Gastroesophageal sphincter (tissue), 4 donors: ENCODE measurements at places on chromosomes 11 and 22. TPM values are rescaled to one million over a fixed set of nuclear protein-coding genes. Genes with fewer than 3 reads are reported as not detected.

GRCh38 chr11:45754261-45754709 lies 50.7 kb upstream of the SLC35C1 start:
- ATAC-seq = no peak

DNA sequence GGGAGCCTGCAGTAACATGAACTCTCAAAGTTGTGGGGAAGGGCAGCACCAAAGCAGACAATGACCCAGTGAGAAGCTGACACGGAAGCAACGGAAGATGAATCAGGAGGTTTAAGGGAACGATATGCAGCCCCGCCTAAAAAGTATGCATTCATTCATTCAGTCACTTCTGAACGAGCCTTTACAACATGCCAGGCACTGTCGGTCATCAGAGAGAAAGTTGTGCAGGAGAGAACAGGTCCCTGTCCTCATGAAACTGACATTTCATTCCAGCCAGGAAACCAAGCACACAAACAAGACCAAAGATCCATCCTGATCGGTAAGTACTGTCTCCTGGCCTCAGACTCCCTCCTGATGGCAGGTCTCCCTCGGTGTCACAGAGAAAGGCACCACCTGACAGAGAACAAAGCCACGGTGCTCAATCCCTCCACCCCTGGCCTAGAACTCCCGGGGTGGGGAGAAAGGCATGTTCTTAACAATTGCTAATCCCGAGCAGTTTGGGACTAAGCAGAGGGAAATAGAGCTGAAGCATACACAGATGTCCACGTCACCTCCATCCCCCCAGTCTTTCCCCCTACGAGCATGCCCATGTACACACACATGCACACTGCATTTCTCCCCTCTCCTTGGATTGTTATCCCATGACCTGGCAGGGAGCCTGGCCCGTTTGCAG lies 49.3 kb downstream of the LRFN4 start:
- ATAC-seq = no peak

The KLHL35 gene
- not detected for total RNA-seq

GRCh38 chr22:42179616-42180015 lies 49.0 kb upstream of the CYP2D6 start:
- no peak for ATAC-seq

DNA sequence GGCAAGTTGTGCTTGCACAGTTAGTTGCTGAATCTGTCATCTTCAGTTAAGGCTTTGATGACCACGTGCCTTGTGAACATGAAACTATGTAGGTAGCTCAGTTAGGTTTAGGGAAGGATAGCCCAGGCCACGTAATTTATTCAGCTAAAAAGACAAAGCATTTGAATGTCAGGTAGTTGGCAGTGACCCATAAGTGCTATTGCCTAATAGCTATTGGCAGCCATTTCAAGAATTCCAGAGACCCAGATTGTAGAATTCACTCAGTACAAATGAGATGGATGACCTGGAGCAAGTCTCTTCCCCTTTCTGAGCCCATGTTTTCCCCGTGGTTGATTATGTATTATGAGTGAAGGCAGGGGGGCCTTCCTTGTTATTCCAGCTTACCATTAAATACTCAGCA lies 265.3 kb upstream of the ANO5 start:
- no peak for ATAC-seq

The ART1 gene
- total RNA-seq = not detected

GRCh38 chr11:101661559-101661958 lies 77.8 kb upstream of the TRPC6 start:
- ATAC-seq = no peak

The GPHA2 gene
- not detected for total RNA-seq

GRCh38 chr22:39721206-39722031 lies 150.9 kb downstream of the CACNA1I start:
- ATAC-seq = no peak

- no peak for ATAC-seq
Observed at GRCh38 chr11:19805376-19805775, 92.7 kb downstream of the NAV2 start.

DNA sequence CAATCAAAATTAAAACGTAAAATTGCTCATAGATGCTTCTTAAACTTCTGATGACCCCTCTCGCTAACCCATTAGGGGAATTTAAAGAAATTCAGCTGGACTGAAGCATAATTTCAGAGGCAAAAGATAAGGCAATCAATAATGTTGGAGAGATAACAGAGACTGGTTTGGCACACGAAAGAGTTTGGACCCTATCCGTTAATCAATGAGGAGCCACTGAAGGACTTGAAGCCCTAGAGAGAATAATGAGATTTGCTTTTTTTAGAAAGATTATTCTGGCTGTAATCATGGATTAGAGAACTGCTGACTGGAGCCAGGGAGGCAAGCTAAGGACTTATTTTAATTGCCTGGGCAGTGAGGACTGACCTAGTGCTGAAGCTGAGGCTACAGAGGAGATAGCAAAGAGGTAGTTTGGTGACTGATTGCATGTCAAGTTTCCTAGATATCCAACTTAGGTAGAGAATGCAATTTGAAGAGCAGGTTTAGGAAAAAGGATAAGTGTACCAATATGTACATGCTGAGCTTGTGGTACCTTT lies 11.9 kb upstream of the ARHGAP42 start:
- no peak for ATAC-seq

The TRPC6 gene
- 59.6 TPM for total RNA-seq

DNA sequence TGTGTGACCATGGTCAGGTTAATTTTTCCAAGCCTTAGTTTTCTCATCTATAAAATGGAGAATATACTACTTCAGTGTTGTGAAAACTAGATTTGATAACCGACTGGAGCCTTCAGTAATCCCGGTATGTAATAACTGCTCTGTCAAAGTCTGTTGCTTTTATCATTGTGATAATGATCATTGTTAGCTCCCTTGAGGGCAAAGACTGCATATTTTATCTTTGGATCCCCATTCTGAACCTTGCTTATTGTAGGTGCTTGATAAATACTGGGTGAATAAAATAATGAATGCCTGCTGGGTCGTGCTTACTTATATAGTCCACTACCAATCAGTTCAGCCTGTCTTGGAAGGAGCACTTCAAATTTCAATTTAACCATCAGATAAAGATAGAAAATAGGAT lies 105.3 kb downstream of the ARFGAP2 start:
- no peak for ATAC-seq

The YIF1A gene
- total RNA-seq = 67.3 TPM

- no peak for ATAC-seq
Observed at GRCh38 chr22:26648011-26648497, 9.3 kb upstream of the MIAT start.

DNA sequence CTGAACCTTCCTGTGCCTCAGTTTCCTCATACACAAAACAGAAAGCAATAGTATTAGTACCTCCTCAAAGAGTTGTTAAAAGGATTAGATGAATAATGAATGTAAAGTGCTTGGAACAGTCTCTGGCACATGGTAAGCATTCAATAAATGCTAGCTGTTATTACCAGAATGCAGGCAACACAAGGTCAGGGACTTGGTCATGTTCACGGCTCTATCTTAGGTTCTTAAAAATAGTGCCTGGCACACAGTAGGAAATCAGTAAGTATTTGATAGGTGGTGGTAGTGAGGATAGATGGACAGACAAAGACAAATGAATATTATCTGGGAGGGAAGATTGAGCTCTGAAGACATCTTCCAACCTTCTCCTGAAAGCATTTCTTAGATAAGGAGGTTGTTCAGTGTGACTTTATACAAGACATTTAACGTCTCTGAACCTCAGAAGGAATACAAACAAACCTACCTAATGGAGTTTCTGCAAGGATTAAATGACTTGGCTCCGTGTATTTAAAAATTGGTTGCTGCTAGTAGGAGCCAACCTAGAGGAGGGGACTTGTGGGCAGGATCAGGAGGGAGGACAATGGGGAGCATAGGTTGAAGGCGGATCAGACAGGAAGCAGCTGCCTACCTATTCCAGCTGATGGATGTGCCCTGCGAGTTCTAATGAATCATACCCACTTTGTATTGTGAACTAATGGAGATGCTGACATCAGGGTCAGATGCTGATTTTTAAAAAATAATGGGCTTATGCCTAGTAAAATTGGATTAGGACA lies 94.1 kb downstream of the DBX1 start:
- no peak for ATAC-seq

The DNAJB7 gene
- not detected for total RNA-seq

- ATAC-seq = no peak
Observed at GRCh38 chr11:34380696-34381095, 22.9 kb upstream of the ABTB2 start.

DNA sequence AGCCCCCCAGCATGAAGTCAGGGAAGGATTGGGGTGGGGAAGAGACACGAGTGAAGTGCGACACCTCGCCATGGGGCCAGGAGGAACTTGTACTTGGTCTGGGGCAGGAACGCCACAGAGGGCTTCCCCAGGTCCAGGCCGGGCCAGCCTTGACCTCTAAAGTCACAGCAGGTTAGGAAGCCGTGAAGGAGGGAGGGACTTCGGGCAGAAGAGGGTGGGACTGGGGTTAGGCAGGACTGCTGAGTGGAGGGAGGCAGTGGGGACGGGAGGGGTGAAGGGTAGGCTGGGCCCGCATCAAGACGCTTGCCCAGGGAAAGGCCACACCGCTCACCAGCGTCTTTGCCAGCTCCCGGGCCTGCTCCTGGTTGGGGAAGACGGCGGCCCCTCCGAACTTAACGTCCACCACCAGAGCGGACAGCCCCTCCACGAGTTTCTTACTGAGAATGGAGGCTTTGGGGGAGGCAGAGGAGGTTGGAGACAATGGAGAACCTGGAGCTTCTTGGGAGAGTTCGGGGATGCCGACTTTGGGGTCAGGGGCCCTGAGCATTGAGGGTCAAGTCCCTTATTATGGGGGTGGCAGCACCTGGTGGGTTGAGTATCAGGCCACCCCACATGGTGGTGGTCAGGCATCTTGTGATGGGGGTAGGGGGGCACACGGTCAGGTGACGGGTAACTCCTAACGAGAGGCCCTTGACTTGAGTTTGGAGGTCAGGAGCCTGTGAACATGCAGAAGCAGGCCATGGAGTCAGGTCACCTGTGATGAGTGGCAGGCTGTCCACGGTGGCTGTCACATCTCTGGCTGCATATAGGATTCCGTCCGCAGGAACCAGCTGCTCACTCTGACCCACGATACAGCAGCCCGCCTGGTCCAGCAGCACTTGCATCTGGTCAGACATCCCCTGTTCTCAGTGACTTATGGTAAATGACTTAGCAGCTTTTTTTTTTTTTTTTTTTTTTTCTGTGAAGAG lies 1.7 kb upstream of the SCO2 start:
- ATAC-seq = no peak

DNA sequence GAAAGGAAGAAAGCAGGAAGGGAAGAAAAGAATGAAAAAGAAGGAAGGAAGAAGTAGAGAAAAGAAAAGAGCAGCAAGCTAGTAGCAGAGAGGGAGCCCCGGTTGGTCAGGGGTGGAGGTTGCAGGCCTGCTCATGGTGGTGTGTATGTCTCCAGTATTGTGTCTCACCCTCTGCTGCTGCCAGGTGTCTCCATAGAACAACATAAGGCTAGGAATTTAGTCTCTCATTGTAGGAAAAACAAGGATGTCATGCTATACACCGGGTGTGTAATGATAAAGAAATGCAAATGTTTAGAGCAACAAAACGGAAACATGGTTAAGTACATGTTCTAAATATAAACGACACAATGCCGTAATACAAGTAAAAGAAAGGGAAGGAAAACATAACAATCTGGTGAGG lies 342.5 kb downstream of the NTM start:
- no peak for ATAC-seq

The TEX12 gene
- total RNA-seq = not detected

- ATAC-seq = no peak
Observed at GRCh38 chr11:41826085-41826484, 366.6 kb upstream of the LRRC4C start.

GRCh38 chr22:43256976-43257545 lies 70.1 kb upstream of the TTLL12 start:
- ATAC-seq = no peak

DNA sequence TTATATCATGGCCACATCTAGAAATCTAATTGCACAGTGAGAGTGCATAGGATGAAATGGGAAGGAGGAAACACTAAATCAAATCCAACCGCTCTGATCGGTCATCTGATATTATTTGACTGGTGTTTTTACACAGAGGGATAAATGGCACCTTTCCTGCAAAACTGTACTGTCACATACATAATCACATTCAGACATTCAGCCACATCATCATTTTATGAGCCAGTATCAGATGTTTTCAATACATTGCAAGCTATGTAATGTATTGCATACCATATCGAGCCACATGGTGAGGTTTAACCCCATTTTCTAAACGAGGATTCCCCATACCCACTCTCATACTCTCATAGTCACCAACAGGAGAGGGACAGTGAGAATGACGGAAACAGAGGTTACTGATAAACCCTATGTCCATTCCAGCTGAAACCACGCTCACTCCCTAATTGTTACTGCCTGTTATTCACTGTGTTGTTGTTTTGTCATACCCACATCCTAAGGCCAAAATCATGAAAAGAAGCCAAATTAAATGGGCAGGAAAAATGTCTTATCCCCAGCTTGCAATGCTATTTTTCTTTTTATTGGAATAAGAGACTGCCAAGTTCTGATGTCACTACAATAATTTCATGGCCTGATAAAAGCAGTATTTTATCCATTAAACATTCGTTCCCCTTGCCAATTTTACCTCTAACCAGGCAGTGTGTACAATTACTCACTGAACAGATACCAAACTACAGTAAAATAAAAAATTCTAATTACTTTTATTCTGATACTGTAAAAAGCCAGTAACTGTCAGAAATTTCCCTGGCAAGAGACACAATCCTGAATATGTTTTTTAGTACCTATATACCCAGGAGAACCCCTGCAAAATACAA lies 9.0 kb downstream of the CDON start:
- ATAC-seq = no peak

- ATAC-seq = no peak
Observed at GRCh38 chr11:79541466-79541865, 100.6 kb upstream of the TENM4 start.

DNA sequence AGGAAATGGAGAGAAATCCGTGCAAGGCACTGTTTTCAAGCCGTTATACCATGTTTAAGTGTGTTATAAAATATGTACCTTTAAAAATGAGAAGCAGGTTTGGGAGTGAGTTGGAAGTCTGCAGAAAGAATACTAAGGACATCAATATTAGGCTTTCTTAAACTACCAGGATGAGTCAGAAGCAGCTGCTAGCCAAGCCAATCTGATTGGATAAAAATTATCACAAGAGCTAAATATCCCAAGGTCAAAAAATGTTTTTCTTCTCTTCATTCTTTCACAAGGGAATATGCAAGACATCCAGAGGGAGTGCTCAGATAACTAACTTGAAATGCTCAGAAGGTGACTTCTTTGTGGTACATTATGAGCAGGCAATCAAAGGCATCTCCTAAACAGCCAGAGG lies 19.3 kb upstream of the CKAP5 start:
- no peak for ATAC-seq

The NCR3LG1 gene
- 2.7 TPM for total RNA-seq
